ENCODE measurements at places on chromosomes 5 and 9. TPM values are rescaled to one million over a fixed set of nuclear protein-coding genes. Genes with fewer than 3 reads are reported as not detected.

The CARTPT gene
- not detected for total RNA-seq

The NUDT12 gene
- 10.3 TPM for total RNA-seq

The BTNL3 gene
- total RNA-seq, result not detected

The TIFAB gene
- not detected for total RNA-seq

The RAD50 gene
- total RNA-seq, result 20.3 TPM

The GDNF gene
- total RNA-seq, result 0.35 TPM
